ENCODE measurements at places on chromosomes 12 and 14.

GRCh38 chr14:95608637-95609235, 73.9 kb downstream of the GLRX5 start:
- DNase-seq = no peak

DNA sequence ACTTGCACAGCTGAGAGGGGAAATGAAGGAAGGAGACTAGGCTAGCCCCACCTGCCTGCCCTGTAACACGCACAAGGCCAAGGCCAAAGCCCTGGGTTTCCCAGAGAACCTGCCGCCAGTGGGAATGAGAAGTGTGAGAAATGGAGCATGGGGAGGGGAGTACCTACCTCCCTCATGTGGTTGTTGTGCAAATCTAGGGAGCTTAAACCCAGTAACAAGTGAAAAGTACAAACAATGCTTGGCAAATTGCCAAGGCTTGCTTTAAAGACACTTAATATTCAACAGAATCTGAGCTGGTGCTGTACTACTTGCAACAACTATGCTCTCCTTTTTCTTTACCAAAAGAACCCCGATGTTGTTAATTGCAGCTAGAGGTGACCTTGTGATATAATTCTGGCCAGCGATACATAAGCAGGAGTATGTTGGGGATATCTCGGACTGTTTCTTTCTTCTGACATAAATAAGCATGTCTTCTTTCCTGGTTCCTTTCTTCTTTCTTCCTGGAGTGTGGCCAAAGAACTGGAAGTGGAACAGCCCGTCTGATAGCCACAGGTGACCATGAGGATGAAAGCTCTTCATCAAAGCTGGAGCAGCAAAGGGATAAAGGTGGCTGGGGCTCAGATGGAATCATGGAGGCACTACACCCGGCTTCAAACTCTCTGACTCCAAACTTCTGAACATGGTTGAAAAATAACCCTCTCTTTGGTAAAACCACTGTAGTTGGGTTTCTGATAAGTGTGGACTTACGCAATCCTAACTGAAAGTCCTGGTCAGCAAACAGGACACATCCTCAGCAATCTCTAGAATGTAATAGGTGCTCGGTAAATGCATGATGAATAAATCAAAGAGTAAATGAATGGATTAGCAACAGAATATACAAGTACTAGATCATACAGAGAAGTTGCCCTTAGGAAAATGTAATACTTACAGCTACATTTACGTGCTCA, 207.9 kb downstream of the NUAK1 start:
- DNase-seq = no peak

DNA sequence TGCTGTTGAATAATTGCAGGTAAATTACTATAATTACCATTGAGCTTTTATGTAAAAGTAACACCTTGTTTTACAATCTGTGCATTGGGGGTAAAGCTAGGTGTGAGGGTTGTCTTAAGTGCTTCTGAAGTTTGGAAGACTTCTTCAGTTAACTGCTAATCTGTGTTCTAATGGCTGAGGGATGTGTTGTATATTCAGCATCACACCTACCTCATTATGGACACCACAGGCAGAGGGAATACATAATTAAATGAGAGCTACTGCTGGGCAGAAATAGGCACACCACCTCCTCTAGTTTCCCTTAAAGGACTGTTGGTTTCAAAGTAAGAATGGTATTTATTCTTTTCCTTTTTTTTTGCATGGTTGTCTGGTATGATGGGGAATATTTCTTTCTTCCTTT, 502.3 kb upstream of the RGS6 start:
- no peak for DNase-seq

DNA sequence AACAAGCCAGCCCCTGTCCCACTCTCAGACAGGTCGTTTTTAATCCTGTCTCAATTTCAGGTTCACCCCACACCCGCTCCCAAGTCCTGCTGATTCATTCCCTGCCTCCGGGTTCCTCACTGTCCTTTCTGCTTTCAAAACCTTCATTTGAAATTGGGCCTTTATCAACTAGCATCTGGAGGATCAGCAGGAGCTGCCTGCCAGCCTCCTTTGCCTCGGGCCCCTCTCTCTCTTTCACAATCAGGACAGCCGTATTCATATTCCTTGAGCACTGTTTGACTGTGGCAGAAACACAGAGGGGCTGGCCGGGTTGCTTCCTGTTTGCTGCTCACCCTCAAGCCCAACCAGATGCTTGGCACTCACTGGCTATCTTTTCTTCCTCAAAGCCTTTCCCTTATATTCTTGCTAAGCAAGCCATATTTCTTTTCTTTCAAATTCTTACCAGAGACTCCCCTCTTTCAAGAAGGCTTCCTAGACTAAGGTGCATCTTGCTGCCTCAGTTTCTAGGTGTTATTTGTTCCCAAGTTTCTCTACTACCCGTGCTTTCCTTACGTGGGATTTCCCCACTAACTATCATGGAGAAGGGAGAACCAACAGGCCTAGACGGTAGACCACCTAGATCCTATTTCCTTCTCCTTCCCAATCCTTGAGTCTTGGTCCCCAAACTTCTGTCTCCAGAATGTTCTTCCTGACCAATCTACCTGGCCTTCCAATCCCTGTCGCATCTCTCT, 3.0 kb downstream of the GALNT6 start:
- no peak for DNase-seq

- DNase-seq = no peak
Measured at GRCh38 chr12:6096527-6096926, 27.9 kb downstream of the VWF start.

DNA sequence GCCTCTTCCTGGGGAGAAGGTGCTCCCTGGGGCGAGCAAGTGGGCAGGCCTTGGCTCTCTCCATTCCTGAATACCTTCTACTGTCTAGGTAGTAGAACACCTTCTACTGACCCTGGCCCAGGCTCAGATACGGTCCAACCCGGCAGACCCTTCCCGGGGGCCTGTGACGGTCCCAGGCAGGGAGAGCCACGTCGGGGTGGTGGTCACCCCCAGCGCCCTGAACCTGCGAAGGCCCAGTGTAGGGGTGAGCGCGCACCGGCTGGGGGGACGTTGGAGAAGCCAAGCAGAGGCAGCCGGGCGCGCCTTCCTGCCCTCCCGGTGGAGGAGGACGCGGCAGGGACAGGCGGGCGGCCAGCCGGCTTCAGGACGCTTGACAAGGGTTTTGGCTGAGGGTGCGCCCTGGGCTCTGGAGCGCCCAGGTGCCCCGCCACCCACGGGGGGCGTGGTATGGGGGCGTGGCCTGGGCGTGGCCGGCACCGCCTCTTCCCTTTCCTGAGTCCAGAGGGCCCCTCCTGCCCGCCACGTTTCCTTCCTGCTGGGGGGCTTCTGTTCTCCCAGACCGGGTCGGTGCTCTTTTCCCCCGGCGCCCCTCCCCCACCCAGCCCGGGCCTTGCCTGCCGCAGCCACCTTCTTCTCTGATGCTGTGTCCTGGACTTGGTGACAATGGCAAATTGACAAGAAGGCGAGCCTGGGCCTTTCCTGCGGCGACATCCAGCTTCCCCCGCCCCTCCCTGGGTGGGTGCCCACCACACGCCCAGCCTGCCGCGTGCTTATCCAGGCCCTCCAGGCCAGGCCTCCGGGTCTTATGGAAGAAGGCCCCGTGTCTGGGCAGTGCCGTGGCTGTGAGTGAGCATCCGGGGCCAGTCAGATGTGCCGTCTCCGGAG, 24.5 kb upstream of the PPP1R13B start:
- DNase-seq = peak; percentile 75

DNA sequence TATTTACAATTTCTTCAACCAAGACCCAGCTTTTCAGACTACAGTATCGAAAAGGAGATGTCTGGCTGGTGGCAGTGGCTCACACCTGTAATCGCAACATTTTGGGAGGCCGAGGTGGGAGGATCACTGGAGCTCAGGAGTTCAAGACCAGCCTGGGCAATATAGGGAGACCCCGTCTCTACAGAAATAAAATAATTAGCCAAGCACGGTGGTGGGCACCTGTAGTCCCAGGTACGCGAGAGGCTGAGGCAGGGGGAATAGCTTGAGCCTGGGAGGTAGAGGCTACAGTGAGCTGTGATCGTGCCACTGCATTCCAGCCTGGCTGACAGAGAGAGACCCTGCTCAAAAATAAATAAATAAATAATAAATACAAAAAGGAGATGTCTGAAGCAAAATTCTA, 530.5 kb downstream of the BCL11B start:
- no peak for DNase-seq

GRCh38 chr14:86892152-86892956, 1100.6 kb downstream of the GALC start:
- DNase-seq = no peak

DNA sequence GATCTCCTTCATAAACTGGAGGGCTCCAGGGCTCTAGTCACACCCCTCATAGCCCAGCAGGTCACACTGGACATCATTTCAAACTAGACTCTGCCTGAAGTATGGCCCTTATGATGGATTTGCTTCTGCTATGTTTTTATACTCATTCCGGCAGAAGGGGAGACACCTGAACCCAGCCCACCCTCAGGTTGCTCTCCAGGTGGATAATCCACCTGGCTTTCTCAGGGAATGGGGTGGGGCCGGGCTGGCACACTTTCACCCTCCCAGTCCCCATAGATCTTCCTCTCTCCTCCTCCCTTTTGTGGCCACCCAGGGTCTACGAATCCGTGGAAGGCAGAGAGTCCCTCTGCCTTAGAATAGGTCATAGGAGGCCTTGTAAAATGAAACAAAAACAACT, 9.8 kb upstream of the KRT73 start:
- DNase-seq = no peak

DNA sequence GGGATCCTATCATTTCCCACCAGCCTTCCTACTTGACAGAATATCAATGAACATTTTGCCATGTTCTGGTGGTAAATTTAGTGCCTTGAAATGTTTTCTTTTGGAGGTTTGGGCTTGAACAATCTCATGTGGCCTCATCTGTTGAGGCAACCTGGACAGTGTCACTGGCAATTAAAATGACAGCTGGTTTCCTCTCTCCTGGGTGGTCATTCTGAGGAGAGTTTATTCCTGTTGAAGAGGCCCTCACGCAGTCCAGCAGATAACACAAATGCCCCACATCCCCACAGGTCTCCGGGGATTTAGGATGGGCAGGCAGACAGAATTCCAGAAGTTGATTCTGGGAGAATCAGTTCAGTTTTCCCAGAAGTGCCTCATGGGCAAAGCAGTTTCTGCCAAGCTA, 41.9 kb downstream of the MMAB start:
- DNase-seq = no peak

- no peak for DNase-seq
Measured at GRCh38 chr14:72512925-72513324, 381.0 kb downstream of the DPF3 start.

GRCh38 chr12:67331828-67332227, 62.7 kb downstream of the CAND1 start:
- DNase-seq = no peak

DNA sequence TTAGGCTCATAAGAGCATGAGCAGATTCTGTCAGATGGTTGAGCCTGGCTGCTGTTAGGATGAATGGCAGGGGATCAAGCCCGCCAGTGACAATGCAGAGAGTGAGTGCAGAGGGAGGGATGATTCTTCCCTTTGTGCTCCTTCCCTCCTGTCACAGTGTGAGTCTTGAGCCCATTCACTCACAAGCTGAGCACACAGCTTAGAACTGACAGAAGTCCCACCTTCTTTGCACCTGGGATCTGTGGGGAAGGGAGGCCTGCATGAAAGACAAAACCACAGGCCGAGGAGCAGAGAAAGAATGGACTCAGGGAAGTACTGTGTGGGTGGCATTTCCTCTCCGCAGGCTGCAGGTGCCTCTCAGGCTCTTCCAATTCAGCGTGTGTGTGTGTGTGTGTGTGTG, 160.6 kb downstream of the KCNA5 start:
- DNase-seq = no peak

DNA sequence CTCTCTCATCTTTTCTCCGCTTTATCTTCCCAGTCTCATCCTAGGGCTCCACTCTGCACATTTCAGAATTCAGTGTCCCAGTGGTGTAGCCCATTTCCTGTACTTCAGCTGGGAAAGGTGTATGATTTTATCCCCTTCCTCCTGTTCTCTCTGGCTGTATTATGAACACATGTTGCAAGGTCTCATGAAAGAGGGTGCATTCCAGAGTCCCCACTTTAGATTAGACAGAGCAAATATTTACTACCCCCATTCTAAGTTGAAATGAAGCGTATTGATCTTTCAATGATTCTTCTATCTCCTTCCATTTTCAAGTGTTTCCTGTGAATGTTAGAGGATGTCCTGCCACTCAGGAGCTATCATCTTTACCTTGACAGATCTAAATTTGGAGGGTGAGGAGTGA, 123.2 kb downstream of the WIF1 start:
- no peak for DNase-seq

DNA sequence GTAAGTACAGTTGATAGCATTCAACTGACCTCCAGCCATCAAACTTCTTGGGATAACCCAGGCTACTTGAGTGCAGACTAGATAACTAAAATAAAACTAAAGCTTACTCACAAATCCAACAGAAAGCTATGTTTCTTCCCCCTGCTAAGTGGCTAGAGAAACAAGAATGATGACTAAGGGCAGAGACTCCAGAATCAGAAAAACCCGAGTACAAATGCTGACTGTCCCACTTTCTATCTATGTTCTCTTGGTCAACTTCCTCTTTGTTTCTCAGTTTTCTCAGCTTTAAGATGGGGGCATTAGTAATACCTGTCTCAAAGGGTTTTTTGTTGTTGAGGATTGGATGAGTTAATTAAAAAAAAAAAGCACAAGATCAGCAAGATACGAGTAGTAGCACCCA, 6.1 kb upstream of the NUAK1 start:
- DNase-seq = no peak

DNA sequence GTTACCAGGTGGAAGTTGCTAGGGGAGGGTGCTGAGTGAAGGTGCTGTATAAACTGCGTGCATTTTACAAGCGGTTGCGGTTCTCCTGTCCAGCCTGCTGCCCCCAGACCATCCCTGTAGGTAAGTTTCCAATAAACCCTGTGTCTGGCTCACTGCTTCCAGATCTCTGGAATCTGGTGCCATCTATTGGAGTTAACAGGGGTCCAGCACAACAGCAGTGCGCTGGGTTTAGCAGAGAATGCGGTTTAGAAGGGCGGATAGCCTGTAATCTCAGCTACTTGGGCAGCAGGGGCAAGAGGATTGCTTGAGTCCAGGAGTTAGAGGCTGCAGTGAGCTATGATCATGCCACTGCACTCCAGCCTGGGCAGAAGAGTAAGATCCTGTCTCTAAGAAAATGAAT, 4.9 kb downstream of the AACS start:
- DNase-seq = no peak

- no peak for DNase-seq
Measured at GRCh38 chr12:22408610-22409376, 74.3 kb upstream of the ST8SIA1 start.

DNA sequence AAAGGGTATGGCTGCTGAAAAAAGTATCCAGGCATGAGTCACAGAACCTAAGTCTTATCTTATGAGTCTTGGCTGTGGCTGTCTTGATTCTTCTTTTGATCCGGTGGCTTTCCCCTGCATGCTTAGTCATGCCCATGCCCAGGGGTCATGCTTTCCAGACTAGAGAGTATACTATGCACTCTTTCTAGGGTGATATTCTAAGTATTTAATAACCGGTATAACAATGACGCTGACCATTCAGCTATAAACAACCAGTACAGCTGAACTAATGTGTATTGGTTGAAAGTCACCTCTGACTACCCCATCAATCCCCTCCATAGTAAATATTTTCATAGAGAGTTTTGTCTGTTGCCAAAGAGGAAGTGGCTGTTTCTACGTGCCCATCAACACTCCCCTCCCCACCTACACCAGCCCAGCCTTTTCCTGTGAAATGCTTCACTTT, 34.7 kb upstream of the NRXN3 start:
- no peak for DNase-seq

Measured in stimulated activated CD4-positive, alpha-beta T cell treated with anti-CD3 and anti-CD28 coated beads, Interleukin-2, amount 100 ng/mL, for 48 hours (primary cell).